ENCODE measurements at places on chromosomes 7 and 10.

DNA sequence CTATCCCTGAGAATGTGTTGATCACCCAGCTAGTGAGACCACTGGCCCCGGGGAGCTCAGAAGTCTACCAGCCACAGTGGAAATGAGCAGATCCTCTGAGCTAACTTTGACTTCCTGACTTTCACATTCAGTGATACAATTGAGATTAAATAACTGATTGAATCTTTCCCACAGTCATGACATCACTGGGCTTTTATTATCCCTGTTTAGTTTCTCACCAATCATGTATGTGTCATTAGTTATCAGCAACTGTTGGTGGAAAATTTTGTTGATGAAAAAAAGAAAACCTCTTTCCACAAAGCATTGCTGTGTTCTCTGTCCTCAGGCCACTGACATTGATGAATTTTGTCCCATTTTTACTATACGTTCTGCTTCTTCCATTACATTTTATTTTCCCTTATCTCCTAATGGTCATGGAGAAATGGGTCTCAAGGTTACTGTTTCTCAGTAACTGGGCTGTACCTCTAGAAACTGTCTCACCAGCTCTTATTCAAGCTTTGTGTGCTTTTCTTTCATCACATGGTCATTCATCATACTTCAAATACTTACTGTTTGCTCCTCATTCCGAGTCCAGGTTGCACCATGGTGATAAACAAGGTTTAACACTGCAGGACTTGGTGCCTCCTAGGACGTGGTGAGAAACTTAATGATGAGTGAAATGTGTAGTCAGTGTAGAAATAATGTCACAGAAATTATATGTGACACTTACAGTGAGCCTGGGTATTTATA, 304.7 kb downstream of the CDK14 start:
- H3K4me1 ChIP-seq, result no peaks in the 10 kb centered on the region
- H3K27ac ChIP-seq, result no peak overlapping the region
- no peaks in the 10 kb centered on the region for H3K27me3 ChIP-seq
- no peak for DNase-seq
- no peak overlapping the region for H3K4me3 ChIP-seq

- no peak overlapping the region for H3K27ac ChIP-seq
- H3K27me3 ChIP-seq, result no peaks in the 10 kb centered on the region
- no peak for DNase-seq
- H3K4me1 ChIP-seq, result no peaks in the 10 kb centered on the region
Observed at GRCh38 chr10:123721441-123722049, 55.4 kb downstream of the GPR26 start.

DNA sequence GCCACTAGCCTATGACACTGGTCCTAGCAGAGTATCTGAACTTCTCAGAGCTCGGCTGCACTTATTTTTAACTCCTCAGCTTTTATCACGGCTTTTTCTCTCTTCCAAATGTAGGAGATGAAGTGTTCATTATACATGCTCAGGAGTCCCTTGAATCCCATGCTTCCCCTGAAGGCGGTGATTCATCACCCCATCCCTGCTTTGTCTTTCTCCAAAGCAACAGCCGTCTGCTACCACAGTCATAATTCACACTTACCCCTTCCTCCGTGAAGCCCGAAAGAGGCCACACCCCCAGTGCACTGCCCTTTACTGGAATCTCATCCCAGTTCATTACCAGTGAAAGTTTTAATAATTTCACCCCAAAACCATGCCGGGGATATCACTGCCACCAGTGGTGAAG, 301.5 kb upstream of the SHH start:
- H3K27me3 ChIP-seq, result peaks cover 8% of the 10 kb centered on the region
- H3K4me3 ChIP-seq, result no peak overlapping the region
- H3K36me3 ChIP-seq, result no peaks in the 10 kb centered on the region
- H3K27ac ChIP-seq, result no peak overlapping the region

DNA sequence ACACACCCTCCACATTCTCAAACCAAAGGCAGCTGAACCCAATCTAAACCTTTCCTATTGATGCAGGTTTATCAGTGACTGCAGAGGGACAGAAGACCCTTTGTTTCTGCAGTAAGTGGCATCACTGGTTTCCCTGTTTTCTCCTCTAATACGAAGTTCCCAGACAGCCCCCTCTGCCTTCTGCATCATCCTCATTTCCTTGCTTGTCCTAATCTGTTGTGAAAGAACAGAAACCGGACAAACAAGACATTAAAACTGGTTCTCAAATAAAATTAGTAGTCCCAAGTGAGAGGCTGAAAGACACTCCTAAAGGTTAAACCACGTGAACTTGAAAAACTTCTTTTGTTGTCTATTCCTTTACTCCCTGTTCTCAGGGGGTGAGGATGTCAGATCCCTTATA, 10.1 kb upstream of the ADRB1 start:
- H3K27ac ChIP-seq, result no peak overlapping the region
- no peak overlapping the region for H3K4me3 ChIP-seq
- H3K27me3 ChIP-seq, result peaks cover 61% of the 10 kb centered on the region

DNA sequence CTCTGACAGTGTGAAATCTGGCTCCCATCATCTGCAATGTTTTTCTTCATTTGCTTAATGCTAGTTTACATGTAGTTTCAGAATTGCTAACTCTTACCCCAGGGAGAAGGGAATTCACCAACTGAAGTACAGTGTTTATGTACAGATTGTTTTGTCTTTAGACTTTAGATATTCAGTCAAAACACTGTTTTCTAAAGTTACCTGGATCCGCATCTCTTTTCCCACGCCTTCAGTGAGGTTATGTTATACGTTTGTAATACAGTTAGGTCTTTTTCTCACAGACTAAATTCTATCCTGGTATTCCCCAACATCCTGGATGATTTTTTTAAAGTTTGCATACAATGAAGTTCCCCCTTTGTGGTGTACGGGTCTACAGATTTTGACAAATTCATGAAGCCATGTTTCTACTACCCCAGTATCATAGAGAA, 3.2 kb upstream of the LYZL1 start:
- H3K4me3 ChIP-seq, result no peak overlapping the region
- no peak overlapping the region for H3K27ac ChIP-seq
- no peaks in the 10 kb centered on the region for H3K36me3 ChIP-seq
- peaks cover 13% of the 10 kb centered on the region for H3K27me3 ChIP-seq

- H3K36me3 ChIP-seq, result no peaks in the 10 kb centered on the region
- no peak overlapping the region for H3K27ac ChIP-seq
- H3K4me3 ChIP-seq, result no peak overlapping the region
- peaks cover 9% of the 10 kb centered on the region for H3K27me3 ChIP-seq
- H3K4me1 ChIP-seq, result no peaks in the 10 kb centered on the region
- DNase-seq, result no peak
Observed at GRCh38 chr7:94129443-94130140, 125.4 kb upstream of the BET1 start.

Measured in activated naive CD8-positive, alpha-beta T cell treated with anti-CD3 and anti-CD28 coated beads, Interleukin-2, amount 10 ng/mL, durations not matched to agents 7 days and 5 days (primary cell).